ENCODE measurements at places on chromosomes 6 and 20. TPM values are rescaled to one million over a fixed set of nuclear protein-coding genes. Genes with fewer than 3 reads are reported as not detected.

DNA sequence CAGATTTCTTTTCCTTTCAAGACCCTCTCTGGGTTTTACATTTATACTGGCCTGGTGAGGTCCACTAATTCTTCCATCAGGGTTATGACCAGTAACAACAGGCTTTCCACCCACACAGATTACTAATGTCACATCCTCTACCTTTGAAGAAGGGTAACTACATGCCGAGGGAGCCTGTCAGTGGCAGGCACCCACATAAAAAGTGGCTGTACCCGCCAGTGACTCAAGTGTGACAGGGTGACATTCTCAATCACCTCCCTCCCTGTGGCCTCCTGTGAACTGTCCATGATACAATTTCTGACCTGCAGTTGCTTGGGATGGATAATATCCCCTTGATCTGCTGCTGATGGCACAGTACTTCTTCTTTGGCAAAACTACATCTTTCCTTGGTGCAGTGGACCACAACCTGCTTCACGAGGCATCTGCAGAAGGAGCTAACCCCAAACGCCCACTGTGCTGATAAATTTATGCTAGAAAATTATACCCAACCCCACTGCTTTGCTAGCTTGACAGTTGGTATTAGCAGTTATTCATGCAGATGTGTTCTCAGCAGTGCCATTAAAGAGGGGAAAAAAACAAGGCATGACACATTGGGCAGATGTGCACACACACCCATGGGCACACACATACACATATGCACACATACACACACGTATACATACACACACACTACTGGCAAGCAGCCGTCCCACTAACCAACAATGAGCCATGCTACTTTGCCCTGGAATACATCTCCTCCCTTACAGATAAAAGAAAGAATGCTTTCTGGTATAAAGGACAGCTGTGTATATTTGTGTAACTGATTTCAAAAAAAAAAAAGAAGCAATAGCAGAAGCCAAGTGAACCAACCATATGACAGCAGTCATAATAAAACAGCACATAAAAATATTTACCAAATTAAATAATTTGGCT, 20.8 kb downstream of the GFOD1 start:
- H3K36me3 ChIP-seq = no peaks in the 10 kb centered on the region
- no peaks in the 10 kb centered on the region for H3K4me1 ChIP-seq
- no peak for DNase-seq
- H3K27me3 ChIP-seq = peaks cover 5% of the 10 kb centered on the region
- H3K27ac ChIP-seq = no peak overlapping the region
- no peak overlapping the region for H3K4me3 ChIP-seq

DNA sequence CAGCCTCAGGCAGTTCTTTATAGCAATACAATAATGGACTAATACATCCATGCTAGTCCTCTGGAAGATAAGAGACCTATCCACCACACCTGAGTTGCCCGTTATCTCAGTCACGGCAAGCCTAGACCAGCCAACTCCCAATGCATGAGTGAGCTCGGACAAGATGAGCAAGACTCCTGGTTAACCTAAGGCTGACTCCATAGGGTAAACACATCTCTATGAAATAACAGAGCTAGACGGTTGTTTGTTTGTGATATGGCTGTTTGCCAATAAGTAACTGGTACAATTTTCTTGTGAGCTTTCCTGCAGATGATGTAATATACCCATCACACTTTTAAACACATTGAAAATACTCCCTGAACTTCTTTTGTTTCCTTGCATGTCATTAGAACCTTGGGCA, 70.6 kb upstream of the PHACTR1 start:
- H3K27me3 ChIP-seq = no peaks in the 10 kb centered on the region
- H3K36me3 ChIP-seq = no peaks in the 10 kb centered on the region
- DNase-seq = no peak
- H3K4me1 ChIP-seq = no peaks in the 10 kb centered on the region
- no peak overlapping the region for H3K4me3 ChIP-seq
- no peak overlapping the region for H3K27ac ChIP-seq

The PRL gene
- polyA plus RNA-seq = 0.16 TPM

- H3K4me1 ChIP-seq = no peaks in the 10 kb centered on the region
- no peaks in the 10 kb centered on the region for H3K36me3 ChIP-seq
- no peak overlapping the region for H3K4me3 ChIP-seq
- no peaks in the 10 kb centered on the region for H3K27me3 ChIP-seq
- DNase-seq = no peak
Measured at GRCh38 chr6:168884050-168884645, 369.5 kb downstream of the THBS2 start.
